ENCODE measurements at places on chromosomes 5 and 9.

- DNase-seq, result no peak
Measured at GRCh38 chr9:110626101-110626829, 42.3 kb upstream of the MUSK start.

DNA sequence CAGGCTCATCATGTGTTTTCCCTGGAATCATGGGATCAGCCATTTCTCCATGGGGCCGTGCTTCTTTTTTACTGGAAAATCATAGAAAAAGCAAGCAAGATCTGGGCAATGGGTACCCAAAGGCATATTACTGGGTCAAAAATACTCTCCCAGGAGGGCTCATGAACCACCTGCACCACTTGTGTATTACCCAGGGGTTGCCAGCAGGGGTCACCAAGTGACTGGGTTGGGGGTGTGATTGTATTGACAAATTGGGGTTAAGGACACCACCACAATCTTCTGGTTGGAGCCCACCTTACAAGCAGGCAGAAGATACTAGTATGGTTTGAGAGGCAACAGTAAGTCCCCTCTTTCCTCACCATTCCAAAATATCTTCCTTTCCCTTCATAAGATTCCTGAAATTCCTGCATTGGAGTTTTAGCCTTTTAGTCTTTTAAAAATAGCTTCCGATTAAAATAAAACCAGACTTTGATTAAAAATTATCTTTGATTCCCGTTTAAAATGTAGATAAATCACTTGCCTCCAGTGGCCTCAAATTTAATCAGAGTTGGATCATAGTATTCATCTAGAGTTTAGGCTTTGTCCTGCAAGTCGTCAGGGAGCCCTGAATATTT is 603.3 kb downstream of the KIF4B start:
- peak; percentile 44 for DNase-seq

DNA sequence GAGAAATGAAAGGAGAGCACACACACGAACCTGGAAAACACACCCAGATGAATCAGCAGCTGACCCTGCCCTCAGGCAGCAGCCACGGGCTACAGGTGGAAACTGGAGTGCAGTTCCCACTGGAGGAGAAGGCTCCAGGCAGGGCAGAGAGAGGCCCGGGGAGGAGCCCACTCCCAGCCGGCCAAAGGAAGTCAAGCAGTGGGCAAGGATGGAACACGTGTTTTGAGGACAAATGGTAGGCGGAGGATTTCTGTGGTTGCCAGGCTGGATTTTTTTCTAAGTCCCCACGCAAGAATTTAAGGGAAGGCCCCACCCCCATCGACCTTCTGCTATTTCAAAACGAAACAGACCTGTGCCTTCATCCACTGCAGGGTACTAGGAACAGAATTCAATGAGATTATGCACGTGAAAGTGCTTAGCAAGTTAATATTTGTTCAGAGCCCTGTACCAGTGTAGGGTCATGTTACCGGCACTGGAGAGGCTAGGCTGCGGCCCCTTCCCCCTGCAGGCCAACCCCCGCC is 6.8 kb downstream of the EPB41L4B start:
- DNase-seq, result no peak

- no peak for DNase-seq
Measured at GRCh38 chr9:81526587-81526986, 162.8 kb downstream of the TLE1 start.

DNA sequence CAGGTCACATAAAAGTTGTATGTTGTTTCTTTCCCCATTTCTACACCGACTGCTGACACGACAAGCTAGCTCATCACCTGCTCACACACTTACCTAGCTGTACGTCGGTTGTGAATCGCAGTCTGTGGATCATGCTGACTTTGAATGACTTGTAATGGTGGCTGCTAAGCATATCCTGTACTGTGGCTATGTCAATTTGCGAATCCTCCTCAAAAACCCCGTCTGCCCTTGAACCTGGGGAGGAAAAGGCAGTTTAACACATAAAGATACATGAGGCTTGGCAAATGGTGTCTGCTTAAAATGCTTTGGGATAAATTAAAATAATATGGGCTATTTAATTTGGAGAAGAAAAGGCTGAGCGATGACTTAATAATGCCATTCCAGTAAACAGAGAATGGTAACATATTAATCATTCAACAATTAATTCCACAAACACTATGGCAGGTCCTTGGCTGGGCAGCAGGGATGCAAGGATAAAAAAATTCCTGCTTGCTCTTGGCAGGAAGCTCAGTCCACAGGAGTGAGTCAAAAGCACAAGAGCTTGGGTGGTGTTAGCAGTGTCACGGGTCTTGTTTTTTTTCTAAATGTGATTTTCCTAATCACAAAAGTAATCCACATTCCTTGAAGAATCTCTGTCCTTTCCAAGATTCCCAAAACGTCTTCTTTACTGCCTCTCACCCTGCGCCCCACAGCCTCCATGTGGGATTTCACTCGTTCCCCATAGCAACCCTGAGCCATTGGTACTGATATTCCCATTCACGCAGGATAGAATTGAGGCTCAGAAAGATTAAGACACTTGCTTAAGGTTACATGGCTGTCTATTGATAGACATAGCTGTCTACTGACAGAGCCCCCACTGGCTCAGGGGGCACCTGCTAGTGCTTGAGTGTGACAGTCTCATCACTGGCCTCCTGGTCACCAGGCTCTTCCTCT is 222.4 kb downstream of the MAPKAP1 start:
- no peak for DNase-seq

DNA sequence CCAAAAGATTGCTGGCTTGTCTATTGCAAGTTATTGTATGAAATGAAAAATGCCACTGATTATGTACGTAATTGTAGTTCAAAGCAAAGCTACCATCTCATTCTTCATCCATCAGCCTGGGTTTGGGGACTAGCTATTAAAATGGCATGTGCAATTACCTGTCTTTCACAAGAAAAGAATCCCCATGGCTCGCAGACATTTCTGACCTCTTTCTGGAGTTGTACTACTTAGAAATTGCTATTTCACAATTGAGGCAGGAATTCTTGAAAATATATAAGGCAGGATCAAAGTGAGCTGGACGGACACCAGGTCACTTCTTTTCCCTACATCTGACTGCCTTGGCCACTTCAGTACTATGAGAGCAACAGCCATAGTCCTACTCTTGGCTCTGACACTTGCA is at the start of gene SPINK9:
TSS of gene SPINK9 (plus strand) at position 301 of the 400 bp plus-strand sequence. CDS start at position 356, 55 bp downstream.
- no peak for DNase-seq

DNA sequence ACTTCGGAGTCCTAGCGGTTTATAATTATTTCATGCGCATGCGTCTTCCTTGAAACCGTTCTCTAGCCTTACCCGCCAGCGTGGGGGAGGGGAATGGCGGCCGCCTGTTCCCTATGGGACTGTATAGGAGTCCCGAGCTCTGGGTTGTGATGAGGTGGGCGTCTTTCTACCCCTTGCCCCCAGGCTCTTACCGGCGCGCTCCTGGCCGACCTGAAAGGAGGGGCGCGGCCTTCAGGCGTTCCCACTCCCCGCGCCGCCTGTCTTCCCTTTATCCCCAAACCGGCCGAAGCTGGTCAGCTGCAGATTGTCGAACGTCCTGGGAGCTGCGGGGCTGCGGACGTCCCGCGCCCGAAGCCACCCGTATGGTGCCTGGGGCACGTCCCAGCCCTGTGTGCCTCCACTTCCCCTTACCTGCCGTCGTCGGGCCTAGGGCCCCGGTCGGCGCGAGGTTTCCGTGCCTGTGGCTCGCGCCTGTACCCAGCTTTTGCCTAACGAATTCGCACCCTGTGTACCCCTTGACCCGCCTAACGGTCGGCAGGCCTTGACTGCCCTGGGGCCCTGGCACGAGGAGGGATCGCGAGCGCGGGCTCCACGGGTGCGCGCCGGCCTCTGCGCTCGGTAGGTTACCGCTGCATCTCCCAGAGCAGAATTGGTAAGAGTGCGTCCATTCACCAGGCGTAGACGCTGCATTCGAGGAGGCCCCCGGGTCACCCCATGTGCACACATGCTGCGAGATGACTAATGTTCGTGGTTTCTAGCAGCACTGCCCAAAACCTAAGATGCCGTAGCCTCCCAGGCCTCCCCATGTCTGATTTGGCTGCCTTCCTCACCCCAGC is 653 bp upstream of the HNRNPH1 start:
- DNase-seq, result no peak

DNA sequence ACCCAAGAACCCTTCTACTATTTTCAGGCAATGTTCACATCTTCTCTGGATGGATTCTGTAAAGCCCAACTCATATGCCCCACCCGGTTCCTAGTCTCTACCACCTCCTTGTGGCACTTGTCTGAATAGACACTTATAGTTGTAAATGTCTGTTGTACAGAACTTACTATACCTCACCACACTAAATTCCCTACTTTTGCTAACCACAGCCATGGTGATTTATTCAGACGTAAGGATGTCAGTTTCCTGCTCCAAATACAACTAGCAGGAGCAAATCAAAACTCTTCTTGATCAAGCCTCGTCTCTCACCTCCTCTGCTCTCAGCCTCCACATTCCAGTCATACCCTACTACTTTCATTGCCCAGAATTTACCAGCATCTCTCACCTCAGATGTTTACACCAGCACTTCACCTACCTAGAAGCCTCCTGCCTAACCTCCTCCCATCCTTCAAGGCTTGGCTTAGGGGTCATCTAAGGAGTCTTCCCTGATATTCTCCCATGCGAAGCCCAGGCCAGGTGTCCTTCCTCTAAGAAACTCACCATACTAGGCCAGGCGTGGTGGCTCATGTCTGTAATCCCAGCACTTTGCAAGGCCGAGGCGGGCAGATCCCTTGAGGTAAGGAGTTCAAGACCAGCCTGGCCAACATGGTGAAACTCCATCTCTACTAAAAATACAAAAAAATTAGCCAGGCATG is 75.5 kb downstream of the MAPKAP1 start:
- peak; percentile 36 for DNase-seq

- peak; percentile 27 for DNase-seq
Measured at GRCh38 chr5:138077064-138077696, 6.7 kb upstream of the WNT8A start.

DNA sequence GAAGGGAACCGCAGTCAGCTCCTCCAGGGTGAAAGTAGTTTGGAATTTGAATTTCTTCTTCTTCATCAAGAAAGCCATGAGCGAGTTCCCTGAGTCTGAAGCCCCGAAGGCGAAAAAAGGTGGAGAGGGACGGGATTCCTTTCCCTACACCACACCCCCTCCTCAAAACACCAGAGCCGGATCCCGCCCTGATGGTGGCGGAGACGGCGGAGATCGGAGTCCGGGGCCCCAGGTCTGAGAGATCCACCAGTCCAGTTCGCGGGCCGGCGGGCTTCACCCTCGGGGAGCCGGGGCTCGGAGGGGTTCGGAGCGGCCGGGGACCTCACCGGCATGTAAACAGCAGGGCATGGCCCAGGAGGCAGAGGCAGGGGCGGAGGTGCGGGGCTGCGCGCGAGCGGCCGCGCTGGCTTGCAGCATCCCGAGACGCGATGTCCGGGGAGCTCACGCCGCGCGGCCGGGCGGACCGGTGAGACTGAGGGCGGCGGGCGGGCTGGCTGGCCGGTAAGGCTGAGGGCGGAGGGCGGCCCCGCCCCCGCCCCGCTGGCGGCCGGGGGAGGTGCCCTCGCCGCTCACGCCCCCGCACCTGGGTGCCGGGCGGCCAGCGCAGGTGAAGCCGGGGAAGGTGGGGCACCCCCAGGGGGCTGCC is 606 bp downstream of the EEIG1 start:
- DNase-seq, result peak; percentile 57

DNA sequence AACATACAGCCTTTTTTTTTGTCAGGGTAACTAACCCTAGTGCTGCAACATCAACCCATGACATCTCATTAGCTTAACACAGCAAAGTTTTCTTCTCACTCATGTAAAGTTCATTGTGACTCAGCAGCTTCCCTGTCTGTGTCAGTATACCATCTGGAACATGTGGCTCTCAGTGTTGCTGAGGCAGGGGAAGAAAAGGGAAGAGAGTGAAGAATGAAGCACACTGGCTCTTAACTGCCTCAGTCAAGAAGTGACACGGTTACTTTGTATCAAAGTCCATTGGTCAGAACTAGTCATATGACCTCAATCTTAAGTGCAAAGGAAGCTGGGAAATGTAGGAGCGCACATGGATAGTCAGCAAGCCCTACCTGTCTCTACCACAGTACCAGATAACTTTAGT is 185.0 kb upstream of the ELL2 start:
- DNase-seq, result peak; percentile 37

- no peak for DNase-seq
Measured at GRCh38 chr5:168642019-168642418, 62.9 kb upstream of the PANK3 start.

GRCh38 chr5:133487093-133487492 is 125.2 kb downstream of the FSTL4 start:
- DNase-seq, result peak; percentile 17

GRCh38 chr5:5432020-5432707 is 9.7 kb downstream of the ICE1 start:
- DNase-seq, result no peak

GRCh38 chr5:109550077-109550476 is 139.7 kb upstream of the MAN2A1 start:
- DNase-seq, result no peak

DNA sequence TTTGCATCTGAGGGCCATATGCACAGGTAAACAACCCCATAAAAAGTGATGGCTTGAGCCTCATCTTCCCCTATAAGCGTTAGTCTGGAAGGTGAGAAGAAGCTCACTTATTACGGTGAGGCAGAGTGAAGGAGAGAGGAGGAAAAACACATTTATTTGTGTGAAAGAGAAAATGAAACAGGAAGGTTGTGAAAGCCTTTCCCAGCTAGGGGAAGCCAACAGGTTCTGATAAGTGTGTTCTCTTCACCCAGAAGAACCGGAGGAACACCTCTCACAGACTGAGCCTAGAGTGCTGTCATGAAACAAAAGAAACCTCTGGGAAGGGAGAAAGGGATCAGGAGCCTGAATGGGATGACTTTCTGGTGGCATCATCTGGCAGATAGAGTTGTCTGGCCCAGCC is 192.5 kb downstream of the PTTG1 start:
- no peak for DNase-seq

GRCh38 chr5:18745988-18746615 is 1111.8 kb downstream of the TAF11L14 start:
- DNase-seq, result peak; percentile 62

GRCh38 chr5:109743770-109744212 is 54.1 kb downstream of the MAN2A1 start:
- DNase-seq, result no peak

DNA sequence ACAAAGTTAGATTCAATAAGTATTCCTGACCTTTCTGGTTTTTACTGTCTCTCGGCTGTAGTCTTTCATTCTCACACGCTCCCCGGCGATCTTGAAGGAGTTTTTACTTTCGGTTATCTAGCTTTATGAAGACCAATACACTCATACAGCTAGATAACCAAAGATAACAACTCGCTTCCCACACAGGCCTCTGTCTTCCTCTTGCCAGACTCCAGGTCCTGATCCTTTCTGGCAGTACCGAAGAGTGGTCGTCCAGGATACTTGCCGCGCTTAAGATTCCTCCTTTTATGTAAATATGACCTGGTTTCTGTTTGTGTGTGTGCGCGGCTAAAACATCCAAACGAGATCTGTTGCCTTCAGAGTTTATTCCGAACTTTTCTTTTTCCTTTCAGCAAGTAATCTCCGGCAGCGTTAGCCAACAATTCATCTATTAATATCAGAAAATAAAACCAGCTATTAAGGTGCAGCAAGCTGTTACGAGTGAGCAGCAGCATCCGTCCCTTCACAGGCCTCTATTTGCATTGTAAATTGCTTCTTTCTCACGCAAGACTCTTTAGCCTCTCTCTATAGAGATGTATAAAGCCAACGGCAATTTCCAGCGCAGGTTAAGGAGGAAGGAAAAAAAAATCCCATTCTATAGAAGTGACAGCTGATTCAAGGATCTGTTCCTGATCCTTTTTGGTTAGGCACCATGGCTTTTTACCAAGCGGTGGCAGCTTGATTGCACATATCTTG is 216.1 kb downstream of the MEF2C start:
- no peak for DNase-seq

- DNase-seq, result no peak
Measured at GRCh38 chr5:55463613-55464012, 71.2 kb downstream of the PLPP1 start.
